Stimulated activated CD4-positive, alpha-beta T cell treated with anti-CD3 and anti-CD28 coated beads, Interleukin-1b, Interleukin-23, amount 100 ng/mL, for 1 hour (primary cell): ENCODE measurements at places on chromosomes 11 and 22.

- DNase-seq = no peak
Measured at GRCh38 chr11:76690736-76691135, 20.2 kb upstream of the LRRC32 start.

GRCh38 chr11:130737041-130737830 lies 179.0 kb downstream of the SNX19 start:
- DNase-seq = no peak

DNA sequence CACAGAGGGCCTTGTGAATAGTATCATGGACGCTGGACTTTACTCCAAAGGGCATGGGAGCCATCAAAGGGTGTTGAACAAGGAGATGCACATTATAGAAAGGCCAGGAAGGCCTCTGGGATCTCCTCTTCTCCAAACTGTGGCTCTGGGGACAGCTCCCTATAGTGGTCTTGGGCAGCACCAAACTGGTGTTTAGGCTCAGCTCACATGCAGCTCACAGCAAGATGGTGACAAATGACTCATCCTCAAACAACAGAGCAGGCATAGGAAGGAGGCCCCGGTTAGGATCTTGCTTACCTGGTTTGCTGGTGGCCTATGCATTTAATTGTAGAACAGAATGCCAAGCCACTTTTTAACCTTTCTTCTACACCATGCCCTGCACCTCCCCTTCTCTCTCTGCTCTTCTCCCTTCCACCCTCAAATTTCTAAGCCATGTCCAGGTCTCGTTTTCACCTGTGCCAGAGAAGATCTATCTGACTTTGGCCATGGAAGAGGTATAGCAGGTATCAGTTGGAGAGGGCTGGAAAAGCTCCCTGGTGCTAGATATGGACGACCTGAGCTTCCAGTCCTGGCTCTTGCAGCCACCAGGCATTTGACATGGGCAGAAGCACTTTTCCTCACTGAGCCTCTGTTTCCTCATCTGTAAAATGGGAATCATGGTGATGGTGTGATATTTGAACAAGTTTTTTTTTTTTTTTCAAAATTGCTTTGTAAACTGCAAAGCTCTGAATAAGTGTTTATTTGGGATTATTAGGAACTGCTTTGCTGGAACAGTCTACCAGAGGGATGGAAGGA lies 14.4 kb upstream of the EHF start:
- no peak for DNase-seq

DNA sequence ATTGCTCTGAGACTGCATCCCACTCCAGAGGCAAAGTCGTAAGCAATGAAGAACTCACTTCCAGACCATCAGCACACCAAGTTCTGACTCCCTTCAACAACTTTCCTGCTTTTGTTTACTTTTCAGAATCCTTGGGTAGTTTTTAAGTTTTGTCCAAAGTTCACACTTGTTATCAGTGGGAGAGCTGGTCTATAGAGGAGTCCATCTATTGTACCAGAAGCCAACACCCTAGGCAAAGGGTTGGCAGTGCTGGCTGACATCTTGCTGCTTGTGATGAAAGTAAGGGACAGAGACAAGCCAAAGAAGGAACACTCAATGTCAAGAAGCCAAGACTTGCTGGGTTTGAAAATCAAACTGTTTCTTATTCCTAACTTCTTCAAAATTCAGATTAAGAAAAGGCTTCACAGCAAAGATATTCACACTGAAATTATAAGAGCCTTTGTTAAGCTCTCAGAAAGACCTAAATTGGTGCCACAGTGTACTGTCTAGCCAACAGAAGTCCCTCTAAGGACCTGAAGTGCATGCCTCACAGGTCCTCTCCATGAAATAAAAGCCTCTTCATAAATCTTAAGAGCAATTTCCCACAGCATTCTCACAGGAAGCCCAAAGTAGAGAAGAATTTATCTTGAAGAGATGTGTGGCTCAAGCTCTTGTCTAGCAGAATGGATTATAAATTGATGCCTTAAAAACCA lies 21.5 kb upstream of the LINC01488 start:
- no peak for DNase-seq

DNA sequence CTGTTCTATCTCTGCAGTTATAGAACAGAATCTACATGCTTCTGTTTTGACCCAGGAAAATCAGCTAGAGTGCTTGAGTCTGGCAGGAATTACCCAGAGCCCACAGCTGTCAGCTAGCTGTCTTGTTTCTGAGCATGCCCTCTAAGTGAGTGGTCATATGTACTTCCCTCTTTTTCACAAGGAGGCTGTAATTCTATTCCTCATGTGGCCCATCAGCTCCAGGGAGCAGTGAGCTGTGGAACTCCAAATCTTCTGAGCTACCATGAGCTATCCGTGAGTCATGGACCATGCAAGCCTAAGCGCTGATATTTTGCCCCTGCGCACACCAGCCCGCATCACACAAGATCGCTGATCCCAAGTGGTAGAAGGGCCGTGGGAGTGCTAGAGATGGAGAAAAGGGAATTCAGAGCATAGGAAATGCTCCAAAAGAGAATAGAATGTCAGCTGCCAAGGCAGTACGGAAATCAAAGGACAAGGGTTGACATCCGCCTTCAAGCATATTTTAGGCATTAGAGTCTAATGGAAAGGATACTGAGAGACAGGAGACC lies 5.4 kb downstream of the FJX1 start:
- DNase-seq = no peak

- no peak for DNase-seq
Measured at GRCh38 chr11:8698917-8699441, 16.4 kb downstream of the RPL27A start.

DNA sequence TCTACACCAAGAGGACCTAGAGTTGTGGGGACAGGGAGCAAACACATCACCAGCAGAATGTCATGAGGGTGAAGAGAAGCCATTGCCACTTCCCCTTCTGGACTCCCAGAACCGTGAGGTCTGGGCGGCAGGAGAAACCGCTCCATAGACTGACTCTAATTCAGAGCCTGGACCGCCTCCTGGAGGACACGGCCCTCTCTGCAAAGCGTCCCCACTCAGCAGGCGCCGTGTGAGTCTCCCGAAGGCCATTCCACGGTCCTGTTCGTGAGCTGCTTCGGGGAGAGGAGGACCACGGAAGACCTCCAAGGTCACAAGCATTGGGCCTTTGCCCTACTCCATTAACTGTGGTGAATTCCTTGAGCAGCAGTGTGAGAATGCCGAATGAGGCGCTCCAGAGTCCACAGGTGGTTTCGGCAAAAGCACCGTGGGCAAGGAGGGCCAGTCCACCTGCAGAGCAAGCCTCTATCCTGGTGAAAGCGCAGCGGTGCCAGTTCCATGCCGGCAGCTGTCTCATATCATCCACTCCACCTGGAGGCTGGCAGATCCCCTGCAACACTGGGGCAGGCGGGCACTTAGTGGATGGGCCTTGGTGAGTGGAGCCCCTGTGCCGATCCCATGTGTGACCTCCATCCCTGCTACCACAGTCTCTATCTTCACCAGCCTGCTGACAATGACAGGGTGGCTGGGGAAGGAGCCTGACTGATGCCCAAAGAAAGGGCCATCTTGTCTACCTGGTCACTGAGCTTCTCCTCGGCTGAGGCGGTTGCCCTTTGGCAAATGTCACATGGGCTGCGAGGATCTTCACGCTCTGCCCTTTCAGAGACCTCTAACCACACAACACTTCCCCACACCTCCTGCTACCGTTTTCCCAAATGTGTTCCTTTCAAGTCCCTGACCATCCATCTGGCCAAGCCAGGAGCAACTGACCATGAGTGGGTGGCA lies 7.5 kb downstream of the C11orf21 start:
- no peak for DNase-seq

GRCh38 chr11:78040691-78041379 lies 17.8 kb upstream of the KCTD14 start:
- no peak for DNase-seq

DNA sequence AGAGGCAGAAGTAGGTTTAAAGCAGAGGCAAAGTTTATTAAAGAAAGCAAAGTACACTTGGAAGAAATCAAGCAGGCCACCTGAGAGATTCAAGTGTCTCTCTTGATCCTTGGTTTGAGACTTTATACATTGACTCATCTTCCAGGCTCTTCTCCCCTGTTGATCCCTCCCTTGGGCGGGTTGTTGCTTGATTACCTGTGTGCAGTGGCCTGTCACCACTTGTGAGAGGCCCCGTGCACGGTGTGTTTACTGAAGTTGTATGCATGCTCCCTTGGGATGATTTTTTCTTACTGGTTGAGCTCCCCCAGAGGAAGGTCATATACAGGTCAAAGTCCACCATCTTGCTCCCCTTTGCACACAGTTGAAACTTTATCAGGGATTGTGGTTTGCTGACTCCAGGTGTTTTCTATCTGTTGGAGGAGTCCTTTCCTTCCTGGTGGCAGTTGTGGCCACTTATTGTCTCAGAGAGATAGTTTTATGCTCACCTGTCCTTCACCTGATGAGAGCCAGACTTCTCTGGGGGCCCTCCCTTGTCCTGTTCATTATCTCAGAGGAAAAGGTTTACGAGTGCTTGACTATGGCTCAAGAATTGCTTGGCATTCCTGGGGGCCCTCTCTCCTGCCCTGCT lies 16.3 kb upstream of the RBMXL2 start:
- DNase-seq = no peak

- DNase-seq = no peak
Measured at GRCh38 chr11:27395556-27396258, 32.7 kb upstream of the CCDC34 start.

- no peak for DNase-seq
Measured at GRCh38 chr11:62108017-62108750, 15.6 kb upstream of the INCENP start.

DNA sequence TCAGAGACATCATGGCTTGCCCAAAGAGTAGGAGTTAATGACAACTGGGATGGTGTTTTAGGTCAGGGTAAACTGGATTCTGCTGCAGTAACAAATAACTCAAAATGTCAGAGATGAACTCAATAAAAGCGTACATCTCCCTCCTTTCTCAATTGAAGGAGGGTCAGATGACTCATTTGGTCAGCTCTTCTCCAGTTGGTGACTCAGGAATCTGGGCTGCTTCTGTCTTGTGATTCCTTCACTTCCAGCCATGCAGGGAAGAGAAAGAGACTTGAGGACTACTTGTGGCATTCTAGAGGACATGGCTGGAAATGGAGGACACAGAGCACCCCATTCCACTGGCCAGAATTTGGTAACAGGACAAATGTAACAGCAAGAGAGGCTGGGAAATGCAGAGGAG lies 3.2 kb upstream of the SYT13 start:
- DNase-seq = no peak

- DNase-seq = no peak
Measured at GRCh38 chr11:70510106-70510505, 111.8 kb downstream of the CTTN start.

- no peak for DNase-seq
Measured at GRCh38 chr22:23263651-23264555, 83.6 kb downstream of the BCR start.

DNA sequence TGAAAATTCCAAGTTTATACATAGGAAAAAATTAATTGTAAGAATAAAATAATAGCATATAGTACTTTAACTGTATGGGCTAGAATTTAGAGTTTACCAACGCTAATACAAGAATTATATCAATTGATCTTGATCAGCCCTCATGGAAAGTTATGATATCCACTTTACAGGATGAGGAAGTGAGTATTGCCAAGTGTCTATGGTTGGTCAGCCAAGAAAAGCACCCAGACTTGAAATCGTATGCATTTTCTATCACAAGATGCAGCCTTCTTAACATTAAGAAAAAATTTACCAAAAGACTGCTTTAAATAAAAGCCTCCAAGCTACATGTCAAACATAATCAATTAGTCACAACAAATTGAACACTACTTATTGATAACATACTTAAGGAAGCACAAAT lies 53.0 kb downstream of the DDI1 start:
- DNase-seq = no peak

DNA sequence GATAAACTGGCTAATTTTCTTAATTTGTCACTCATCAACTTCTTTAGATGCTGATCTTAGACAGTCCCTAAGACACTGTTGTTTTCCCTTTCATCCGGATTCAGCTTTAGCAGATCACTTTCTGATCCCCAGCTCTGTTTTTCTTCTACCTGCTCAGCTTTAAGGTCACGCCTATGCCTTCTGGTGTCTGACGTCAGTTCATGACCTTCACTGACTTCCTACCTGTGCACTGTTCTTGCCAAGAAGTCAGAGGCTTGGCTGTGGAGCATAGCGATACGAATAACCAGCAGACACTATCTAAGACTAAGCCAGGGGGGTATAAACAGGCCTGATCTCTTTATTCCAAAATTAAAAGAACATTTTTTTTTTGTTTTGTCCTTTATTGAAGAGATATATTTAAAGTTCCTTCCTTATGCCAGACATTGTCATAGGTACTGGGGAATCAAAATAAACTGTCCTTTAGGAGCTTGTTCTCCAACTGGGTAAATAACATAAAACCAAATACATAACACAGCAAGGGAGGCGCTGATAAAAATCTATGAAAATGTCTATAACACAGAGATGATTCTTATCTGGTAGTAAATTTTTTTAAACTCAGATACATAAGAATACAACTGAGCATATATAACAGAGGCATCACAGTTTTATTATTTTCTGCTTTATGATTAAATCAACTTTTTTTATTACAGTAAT lies 352.2 kb upstream of the CTSC start:
- no peak for DNase-seq

DNA sequence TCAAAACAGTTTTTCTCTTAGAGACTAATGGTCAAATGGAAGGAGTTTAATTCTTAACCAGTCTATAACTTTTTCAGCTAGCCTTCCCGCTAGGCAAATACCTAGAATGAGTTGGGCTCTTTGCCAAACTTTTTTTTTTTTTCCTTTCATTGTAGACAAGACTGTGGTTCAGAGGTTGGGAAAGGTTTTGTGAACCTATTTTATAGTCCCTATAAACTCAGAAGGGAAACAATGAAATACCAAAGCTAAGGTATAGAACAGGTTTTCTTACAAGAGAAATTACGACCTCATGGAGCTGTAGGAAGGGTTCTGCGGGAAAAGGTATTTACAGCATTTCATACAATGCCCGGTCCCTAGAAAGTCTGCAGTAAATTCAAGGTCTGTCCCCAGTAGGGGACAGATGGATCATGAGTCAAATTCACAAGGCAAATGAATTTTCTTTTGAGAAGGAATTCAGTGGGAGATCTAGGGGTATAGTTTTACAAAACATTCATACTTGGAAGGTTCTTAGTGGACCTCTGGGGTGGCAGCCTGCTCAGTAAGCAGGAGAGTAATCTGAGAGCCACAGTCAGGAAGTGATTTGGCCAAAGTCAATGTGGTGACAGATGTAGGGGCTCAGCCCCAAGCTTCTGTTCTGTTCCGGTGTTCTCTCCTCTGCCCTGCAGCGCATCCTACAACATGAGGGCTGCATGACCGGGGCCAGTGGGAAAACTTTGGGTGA lies 146.8 kb downstream of the DBX1 start:
- DNase-seq = no peak
